ENCODE measurements at places on chromosomes 7 and 10. TPM values are rescaled to one million over a fixed set of nuclear protein-coding genes. Genes with fewer than 3 reads are reported as not detected.

DNA sequence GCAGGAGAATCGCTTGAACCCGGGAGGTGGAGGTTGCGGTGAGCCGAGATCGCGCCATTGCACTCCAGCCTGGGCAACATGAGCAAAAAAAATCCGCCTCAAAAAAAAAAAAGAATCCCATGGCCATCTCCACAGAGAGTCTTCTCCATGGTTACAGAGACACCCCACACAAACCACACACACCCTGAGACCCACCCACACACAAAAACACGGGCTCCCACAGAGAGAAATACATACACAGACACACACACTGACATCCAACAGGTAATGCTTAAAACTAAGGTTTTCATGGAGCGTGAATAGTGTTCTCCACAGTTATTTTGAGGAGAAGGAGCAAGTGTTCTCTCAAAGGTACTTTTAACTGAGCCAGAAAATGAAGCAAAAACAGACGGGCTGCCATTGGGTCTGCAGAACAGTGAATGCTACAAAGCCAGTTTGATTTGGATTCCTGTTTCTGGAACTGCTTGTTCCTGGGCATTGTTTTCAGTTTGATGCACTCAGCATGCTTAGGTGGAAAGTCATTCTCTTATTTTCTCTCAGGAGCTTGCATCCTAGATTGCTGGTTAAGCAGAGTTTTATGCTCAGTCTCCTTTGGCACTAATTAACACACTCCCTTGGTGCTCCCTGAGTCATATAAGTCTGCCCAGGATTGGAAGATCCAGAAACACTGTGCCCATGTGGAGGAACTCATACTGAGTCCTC lies 15.4 kb downstream of the AHCYL2 start:
- DNase-seq, result no peak

GRCh38 chr10:59384761-59385160 lies 22.4 kb upstream of the FAM13C start:
- no peak for DNase-seq

Gene EN2
- polyA plus RNA-seq, result 0.10 TPM

Gene CSTF2T
- polyA plus RNA-seq, result 43.9 TPM

Data from renal cortex interstitium (tissue), 15 donors.